ENCODE measurements at places on chromosomes 2 and 18.

- DNase-seq, result no peak
Measured at GRCh38 chr2:66573416-66573815, 138.5 kb downstream of the MEIS1 start.

DNA sequence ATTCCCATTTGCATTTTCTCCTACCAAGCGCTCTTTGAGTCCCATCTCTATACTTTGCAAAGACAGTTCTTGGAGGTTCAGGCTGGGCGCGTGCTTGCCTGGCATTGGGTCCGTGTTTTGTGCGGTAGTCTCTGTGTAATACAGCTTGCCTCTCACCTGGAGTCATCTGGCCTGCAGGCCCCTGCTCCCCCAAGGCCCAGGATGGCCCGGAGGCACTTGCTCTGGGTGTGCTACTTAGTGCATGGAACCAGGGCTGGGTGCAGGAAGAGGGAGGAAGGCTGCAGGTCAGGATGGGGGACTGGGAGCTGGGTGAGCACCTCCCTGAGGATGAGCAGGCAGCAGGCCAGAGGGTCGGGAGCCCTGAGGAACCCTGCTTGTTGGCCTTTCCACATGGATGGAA, 220.9 kb downstream of the LDLRAD4 start:
- DNase-seq, result no peak

DNA sequence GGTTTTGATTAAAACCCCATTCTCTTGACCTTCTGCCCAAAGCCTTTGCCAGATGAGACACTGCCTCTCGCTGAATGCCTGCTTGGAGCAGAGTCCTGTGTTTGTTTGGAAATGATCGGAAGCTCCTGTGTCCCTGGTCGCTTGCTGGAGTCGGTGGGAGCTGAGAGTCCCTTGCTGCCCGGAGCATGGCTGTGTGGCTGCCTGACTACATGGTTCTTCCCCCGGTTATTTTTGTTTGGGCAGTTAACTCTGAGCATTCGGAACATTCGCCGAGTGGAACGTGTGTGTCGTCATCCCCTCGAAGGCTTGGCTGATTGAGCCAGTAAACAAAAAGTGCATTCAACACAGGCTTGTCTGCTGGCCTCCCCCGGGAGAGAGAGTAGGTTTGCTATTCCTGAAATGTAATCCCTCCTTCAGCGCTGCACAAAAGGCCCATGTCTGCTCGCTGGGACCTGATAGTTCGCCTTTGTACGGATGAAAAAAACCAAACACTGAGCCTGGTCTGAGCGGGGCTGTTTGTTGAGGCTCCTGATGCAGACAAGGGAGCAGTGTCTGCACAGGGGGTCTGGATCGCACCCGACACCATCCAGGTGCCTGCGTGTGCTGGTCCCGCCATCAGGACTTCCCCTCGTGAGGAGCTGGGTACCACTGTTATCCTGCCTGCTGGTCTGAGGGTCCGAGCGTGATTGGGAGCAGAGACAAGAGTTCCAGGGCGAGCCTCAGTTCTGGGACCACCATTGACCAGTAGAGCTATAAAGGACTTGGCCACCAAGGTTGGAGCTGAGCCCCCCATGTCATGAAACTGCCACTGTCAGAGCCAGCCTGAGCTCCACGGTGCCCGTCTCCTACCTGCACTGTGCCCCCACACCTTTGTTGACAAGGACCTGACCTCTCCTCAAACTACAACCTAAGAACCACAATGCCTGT, 83.8 kb downstream of the AGAP1 start:
- DNase-seq, result no peak

GRCh38 chr2:10914272-10914693, 2.5 kb downstream of the KCNF1 start:
- DNase-seq, result peak; percentile 35

- DNase-seq, result no peak
Measured at GRCh38 chr18:60020107-60020925, 120.5 kb downstream of the PMAIP1 start.

DNA sequence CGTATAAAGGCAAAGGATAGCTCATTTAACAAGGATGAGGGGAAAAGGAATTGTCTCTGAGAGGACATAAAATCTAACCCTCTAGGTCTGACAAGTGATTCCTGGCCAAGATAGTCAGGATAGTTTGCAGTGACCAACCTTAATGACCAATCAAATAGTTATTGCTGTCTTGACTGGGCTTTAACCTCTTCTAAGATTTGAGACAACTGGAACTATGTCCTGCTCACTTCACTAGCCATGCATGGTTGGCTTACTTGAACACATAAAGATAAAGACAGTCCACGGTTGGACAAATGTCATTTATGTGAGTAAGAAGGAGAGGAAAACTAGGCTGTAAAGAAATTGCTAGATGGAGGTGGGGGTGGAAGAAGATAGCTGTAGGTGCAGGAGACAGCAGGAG, 53.8 kb downstream of the SCN1A start:
- no peak for DNase-seq

DNA sequence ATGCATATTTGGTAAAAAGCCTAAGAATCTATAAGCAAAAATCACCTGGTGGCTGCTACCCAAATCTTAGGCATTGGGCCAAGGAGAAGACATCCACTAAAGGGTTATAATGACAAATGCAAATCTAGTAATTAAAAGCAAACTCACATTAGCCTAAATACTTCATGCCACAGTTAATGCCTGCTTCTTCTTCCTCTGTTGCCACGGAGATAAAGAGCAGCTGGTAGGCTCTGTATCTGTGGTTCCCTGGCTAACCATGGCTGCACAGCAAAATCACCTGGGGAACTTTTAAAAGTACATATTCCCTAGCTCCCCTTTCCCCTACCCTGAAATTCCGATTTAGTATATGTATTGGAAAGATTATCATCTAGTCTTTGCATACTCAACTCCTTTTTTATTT, 114.3 kb downstream of the LNPK start:
- DNase-seq, result no peak

GRCh38 chr2:35184471-35184870, 1171.1 kb upstream of the CRIM1 start:
- no peak for DNase-seq

GRCh38 chr2:218631837-218632236, 24.1 kb downstream of the PLCD4 start:
- no peak for DNase-seq

DNA sequence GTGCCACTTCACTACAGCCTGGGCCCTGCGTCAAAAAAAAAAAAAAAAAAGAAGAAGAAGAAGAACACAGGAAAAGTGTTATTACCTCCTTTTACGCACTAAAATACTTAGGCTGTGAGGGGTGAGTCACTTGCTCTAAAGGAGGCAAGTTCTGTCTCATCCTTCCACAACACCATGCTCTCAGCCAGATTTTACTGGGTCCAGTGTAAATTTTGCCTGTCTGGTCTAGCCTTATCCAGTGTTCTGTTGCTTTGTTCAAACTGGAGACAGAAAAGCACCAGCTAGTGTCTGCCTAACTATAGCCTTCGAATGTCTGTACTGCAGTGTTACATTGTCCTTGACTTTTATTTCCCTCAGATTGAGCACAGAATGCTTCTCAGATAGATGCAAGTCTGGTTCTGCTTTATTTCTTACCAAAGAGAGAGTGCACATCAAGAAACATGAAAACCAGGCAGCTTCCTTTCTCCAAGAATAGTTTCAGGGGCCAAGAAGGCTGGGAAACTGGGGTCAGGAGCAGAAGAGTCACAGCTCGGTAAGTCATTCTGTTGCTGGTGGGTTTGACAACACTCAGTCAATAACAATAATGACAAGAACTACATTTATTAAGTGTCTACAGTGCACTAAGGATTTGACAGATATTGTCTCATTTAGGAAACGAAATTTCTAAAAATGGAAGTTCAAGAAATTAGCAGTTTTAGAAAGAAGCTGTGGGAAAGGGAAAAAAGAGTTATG, 3.1 kb upstream of the MSGN1 start:
- no peak for DNase-seq

GRCh38 chr2:209208211-209208610, 215.6 kb upstream of the MAP2 start:
- DNase-seq, result no peak

GRCh38 chr2:126900646-126901319, 2.1 kb downstream of the TEX51 start:
- no peak for DNase-seq

DNA sequence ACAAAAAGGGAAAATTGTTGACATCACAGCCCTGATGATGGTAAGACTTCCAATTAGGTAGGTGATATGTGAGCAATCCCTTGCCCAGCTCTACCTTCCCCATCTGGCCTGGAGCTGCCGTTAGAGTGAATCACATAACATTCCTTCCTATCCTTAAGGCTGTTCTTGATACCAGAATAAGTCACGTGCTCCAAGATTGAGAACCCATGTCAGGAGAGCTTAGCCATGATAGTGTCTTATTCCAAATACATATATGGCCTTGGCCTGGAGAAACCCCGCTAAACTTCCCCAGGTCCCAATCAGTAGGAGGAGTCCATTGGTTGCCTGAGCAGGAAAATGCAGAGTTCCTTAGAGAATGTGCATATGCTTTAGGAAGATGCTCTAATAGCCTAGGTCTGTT, 70.0 kb upstream of the ACVR2A start:
- DNase-seq, result no peak

GRCh38 chr2:202818321-202818720, 53.2 kb downstream of the ICA1L start:
- no peak for DNase-seq

GRCh38 chr2:200089040-200089755, 133.8 kb downstream of the MAIP1 start:
- DNase-seq, result no peak

GRCh38 chr2:18545384-18545783, 15.1 kb downstream of the RDH14 start:
- no peak for DNase-seq

GRCh38 chr2:143732076-143732475, 602.9 kb downstream of the ARHGAP15 start:
- no peak for DNase-seq

GRCh38 chr2:136402281-136402680, 284.3 kb upstream of the CXCR4 start:
- no peak for DNase-seq

- DNase-seq, result no peak
Measured at GRCh38 chr2:63053081-63053888, 2.7 kb downstream of the OTX1 start.

DNA sequence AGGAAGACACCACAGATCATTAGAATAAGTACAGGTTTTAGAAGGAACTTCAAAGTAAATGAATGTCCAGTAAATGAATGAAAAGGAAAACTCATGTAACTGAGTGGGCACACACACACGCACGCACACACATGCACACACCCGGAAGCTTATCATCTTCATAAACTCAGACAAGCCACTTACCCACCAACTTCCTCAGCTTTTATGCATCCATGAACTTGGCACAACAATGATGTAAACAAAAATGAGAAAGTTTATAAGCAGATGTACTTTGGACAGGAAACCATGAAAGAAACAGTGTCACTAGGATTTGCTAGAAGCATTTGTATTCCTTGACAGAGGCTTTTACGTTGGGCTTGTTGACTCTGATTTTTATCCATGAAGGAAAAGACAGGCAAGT, 23.2 kb downstream of the RNF152 start:
- no peak for DNase-seq

- DNase-seq, result no peak
Measured at GRCh38 chr2:173008786-173009185, 66.9 kb upstream of the MAP3K20 start.

DNA sequence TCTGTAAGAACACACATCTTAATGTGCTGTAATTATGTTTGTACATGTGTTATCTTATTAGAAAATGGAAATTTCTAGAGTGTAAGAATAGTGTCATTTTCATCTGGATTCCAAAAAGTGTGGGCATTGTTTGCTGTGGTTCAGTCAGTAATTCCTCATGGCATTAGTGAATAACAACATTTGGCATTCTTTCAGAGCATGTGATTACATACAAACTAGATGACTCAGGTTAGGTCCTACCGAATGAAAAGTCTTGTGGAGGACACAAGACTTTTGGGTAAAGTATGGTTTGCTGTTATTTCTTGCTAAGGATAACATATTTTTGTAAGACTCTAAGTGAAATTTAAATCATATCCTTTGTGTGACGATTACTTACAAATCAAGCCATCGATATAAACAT, 593.1 kb upstream of the NRXN1 start:
- no peak for DNase-seq

DNA sequence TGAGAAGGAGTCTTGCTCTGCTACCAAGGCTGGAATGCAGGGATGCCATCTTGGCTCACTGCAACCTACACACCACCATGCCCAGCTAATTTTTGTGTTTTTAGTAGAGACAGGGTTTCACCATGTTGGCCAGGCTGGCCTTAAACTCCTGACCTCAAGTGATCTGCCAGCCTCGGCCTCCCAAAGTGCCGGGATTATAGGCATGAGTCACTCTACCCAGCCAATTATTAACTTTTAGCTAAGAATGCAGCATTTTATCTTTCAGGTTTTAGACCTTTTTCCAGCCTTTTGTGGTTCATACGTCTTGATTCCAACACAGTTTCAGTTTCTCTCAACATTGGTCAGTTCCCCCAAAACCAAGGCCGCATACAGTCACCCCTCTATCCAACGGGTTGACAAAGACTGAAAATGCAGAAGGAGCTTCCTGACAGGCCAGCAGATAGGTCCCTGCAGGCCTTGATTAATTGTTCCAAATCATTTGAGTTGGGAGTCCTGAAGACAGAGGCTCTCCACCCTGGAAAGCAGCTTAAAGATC, 262.2 kb upstream of the KLHL29 start:
- DNase-seq, result no peak

All from Kasumi-1 (cell line).